ENCODE measurements at places on chromosomes 1 and 21.
A peak's percentile ranks its signal among the peaks of the same experiment; 100 is the strongest.

DNA sequence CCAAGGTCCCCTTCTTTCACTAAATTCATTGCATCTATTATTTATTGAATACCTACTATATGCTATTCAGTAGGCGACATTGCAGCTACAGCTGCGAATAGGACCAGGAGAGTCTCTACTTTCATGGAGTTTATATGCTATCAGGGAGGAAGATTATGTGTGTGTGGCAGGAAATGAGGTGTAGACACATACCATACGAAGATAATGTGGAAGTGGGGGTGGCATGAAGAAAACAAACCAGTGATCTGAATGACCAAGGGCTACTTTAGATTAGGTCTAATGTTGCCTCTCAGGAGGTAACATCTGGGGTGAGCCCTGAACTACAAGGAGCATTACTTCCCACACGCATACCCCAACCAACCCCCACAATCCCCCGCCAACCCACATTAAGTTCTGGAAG lies 1.0 kb upstream of the PPIH start:
- no peak for DNase-seq

GRCh38 chr21:38439426-38439825 lies 58.9 kb downstream of the ERG start:
- no peak for DNase-seq

GRCh38 chr1:74790453-74790852 lies 57.5 kb downstream of the TYW3 start:
- DNase-seq, result no peak

GRCh38 chr21:43193651-43194302 lies 25.0 kb downstream of the CRYAA start:
- peak; percentile 63 for DNase-seq

DNA sequence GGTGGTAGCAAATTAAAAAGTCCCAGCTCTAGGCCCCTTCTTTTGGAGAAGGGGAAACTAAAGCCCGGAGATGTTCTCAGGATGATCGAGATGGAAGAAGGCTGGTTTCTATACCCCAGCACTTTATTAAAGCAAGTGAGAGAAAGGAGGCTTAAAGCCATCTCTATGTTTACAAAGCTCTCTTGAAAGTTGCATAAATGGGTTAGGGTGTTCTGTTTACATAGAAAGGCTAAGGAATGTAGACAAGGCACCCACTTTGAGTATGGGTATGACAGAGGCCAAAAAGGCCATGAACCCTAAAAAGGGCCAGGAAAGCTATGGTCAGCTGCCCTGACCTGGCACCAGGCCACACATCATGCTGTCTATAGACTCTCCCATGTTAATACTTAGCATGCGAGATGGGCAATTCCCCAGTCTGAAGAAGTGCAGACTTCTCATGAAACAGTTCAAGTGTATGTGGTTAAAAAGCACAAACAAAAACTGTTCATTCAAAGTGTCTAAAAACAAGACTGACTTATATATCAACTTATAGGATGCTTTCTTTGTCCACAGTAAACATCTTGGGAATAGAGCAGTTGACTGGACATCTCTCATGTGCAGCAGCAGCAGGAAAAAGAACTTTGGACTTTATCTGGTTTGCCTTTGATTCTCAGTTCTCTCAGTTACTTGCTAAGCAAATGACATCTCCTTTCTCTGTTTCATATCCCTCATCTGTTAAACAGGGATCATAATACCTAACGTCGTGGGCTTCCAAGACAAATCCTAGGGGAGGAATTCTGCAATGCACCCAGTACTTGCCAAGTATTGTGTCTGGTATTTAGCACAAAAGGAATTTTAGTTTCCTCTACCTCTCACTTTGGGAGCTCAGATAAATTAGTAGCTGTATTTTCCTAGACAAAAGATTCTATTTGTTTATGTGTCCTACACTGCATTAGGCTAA lies 521.6 kb downstream of the PLPP3 start:
- DNase-seq, result no peak

- DNase-seq, result no peak
Observed at GRCh38 chr1:168293356-168293755, 12.7 kb downstream of the TBX19 start.

DNA sequence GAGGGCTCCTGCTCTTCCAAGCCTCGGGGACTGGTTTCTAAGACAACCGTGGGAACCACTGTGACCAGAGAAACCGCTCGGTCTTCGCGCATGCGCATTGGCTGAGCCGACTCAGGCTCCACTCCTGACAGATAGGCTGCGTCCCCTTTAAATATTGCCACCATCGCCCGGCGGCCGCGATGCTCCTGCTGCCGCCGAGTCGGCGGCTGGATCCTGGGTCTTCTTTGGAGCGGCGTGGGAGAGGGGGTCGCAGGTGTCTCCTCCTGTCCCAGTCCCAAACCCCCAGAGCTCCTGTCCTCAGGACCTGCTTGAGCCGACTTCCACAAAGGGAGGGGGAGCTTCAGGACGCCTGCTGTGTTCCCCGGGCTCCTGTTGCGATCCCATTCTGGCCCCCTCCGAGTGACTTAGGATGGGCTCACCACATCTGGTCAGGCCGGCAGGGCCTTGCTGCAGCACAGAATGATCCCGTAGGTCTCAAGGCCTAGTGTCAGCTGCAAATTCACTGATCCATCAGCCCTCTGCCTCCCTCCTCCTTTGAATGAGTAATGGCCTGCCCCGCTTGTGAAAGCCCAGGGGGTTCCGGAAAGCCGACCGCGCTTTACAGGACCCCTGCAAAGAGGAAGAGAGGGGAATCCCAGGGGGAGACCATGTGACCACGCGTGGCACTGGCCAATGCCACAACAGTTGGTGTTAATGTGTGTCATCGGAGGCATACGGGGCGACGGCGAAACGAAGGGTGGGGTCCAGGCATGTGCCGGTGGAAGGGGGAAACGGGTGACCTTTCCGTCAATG lies 683.2 kb upstream of the TPTE start:
- no peak for DNase-seq

GRCh38 chr1:214833178-214833756 lies 230.3 kb downstream of the CENPF start:
- DNase-seq, result no peak

DNA sequence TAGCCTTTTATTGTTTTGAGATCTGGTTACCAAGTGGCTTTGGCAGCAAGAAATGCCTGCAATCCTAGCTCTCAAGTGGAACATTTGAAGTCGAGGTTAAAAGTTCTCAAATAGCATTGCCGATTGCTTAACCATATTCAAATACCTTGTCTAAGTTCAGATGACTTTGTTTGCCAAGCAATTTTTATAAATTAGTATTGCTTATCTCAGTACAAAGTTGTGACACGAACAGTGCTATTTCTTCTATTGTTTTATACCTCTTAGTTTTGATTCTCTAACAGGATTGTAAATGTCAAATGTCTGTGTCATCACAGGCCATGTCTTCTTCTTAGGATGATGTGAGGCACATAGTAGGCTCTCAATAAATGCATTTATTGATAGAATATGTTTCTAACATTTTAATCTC lies 633.3 kb downstream of the PTPRC start:
- DNase-seq, result no peak
